A172 (cell line): ENCODE measurements at places on chromosomes 4 and X. TPM values are rescaled to one million over a fixed set of nuclear protein-coding genes. Genes with fewer than 3 reads are reported as not detected.

SERPINA7 gene
- not detected in 2 replicates for total RNA-seq

CLDN34 gene
- total RNA-seq, result not detected in 2 replicates

CDX4 gene
- total RNA-seq, result not detected in 2 replicates

GABRE gene
- 0.29 and 0.69 TPM in 2 replicates for total RNA-seq

- DNase-seq, result no peak
These were observed 732 bp downstream of the NLGN4X start for GRCh38 chrX:6227935-6228334.

- DNase-seq, result no peak
These were observed 70.1 kb downstream of the CHST7 start for GRCh38 chrX:46643636-46644035.

DNA sequence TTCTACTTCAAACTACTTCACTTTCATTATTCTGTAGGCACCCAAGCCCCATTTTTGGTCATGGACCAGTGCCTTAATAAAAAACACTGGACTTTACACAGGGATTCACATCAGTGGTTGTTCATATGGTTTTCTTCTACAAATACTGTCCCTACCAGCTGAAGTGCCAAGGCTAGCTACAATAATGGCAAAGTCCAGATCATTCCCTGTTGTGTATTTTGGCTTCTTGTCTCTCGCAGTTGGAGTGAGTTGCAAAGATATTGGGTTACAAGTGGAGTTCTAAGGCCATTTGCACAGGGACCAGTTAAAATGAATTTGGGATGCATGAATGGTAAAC, 16.7 kb upstream of the ANKRD17 start:
- no peak for DNase-seq

DNA sequence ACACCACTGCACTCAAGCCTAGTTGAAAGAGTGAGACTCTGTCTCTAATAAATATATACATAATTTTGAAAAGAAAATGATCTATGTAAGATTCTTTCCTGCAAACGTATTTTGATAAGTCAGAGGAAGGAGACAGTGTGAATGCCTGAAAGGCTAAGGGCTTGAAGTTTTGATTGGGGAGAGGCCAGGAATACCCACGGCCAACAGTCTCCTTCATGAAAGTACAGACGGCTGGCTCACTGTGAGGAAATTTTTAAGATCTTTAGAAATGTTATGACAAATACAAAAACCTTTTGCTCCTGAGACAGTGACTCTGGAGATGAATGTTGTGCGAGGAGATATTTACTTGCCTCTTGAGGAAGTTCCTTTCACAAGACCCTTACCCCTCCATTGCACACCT, 111.4 kb upstream of the KLHL13 start:
- no peak for DNase-seq

DNA sequence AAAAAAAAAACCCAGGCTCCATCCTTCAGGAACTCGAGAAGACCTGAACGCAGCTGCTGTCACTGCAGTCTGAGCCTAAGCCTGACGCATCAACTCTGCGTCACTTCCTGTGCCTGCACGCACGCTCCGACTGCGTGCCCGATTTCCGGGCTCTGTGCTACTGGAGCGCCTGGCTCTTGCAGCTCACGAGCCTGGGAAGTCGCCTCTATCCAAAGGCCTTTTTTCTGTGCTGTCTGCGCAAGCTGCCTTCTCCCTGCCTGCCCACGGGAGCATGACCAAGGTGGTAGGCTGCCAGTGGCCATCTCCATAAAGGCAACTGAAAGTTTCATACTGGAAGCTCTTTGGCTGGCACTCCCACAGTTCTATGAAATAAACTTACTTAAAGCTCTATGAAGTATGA, 9.9 kb upstream of the GASK1B start:
- DNase-seq, result no peak
